Articular chondrocyte of knee joint (primary cell): ENCODE measurements at places on chromosomes 3 and 15. TPM values are rescaled to one million over a fixed set of nuclear protein-coding genes. Genes with fewer than 3 reads are reported as not detected.

Gene MYRIP
- 1.9 and 2.5 TPM in 2 replicates for total RNA-seq

Gene AGBL1
- under 0.01 TPM in 1 of 2 replicates, not detected in the other for total RNA-seq

Gene COPS2
- total RNA-seq: 181 and 225 TPM in 2 replicates

Gene PDZRN3
- total RNA-seq: 35.0 and 50.9 TPM in 2 replicates

Gene MYO1E
- total RNA-seq: 205 and 300 TPM in 2 replicates

Gene IL17RD
- total RNA-seq: 4.2 and 5.4 TPM in 2 replicates

Gene PHC3
- 51.6 and 64.9 TPM in 2 replicates for total RNA-seq

Gene ZNF80
- not detected in 2 replicates for total RNA-seq

Gene AHSG
- 0.11 TPM in 1 of 2 replicates, not detected in the other for total RNA-seq

Gene TUSC7
- not detected in 2 replicates for total RNA-seq

Gene LSMEM2
- 0.13 and 0.22 TPM in 2 replicates for total RNA-seq

Gene OCA2
- total RNA-seq: not detected in 2 replicates

Gene ALPK3
- total RNA-seq: 0.78 and 2.8 TPM in 2 replicates

Gene OR5K1
- total RNA-seq: not detected in 2 replicates

Gene SERPINI2
- total RNA-seq: not detected in 2 replicates

Gene SCN11A
- 0.11 and 0.13 TPM in 2 replicates for total RNA-seq

Gene IL12A
- total RNA-seq: 7.4 and 10.2 TPM in 2 replicates

Gene OR5H6
- total RNA-seq: not detected in 2 replicates

Gene C15orf39
- 6.1 and 6.6 TPM in 2 replicates for total RNA-seq

Gene EEF1AKMT4
- total RNA-seq: 2.0 and 2.4 TPM in 2 replicates

Gene ANKRD34C
- not detected in 2 replicates for total RNA-seq

Gene SLC24A5
- total RNA-seq: not detected in 2 replicates

Gene TYRO3
- 4.8 and 7.3 TPM in 2 replicates for total RNA-seq

Gene CCR2
- not detected in 2 replicates for total RNA-seq

Gene TAGLN3
- not detected in 2 replicates for total RNA-seq

Gene GPR149
- total RNA-seq: not detected in 2 replicates

Gene CADPS
- under 0.01 TPM in 1 of 2 replicates, not detected in the other for total RNA-seq

Gene SLC51A
- total RNA-seq: not detected in 2 replicates

Gene NUDT16
- total RNA-seq: 7.9 and 9.4 TPM in 2 replicates

Gene SPESP1
- 0.97 and 5.4 TPM in 2 replicates for total RNA-seq

Gene C2CD4B
- 0.39 TPM in 1 of 2 replicates, not detected in the other for total RNA-seq

Gene NPAP1
- 0.11 TPM in 1 of 2 replicates, not detected in the other for total RNA-seq

Gene ACKR4
- 3.7 and 5.3 TPM in 2 replicates for total RNA-seq

Gene HTR3E
- total RNA-seq: not detected in 2 replicates

Gene GABRB3
- total RNA-seq: 0.13 and 2.7 TPM in 2 replicates

Gene P3H2
- 189 and 220 TPM in 2 replicates for total RNA-seq

Gene SLC7A14
- 0.13 and 0.32 TPM in 2 replicates for total RNA-seq

Gene NOX5
- total RNA-seq: 0.22 and 0.26 TPM in 2 replicates

Gene SAMD7
- not detected in 2 replicates for total RNA-seq

Gene USP50
- 0.54 and 2.0 TPM in 2 replicates for total RNA-seq

Gene PAK6
- not detected in 2 replicates for total RNA-seq

Gene FOXL2NB
- total RNA-seq: 0.13 and 0.22 TPM in 2 replicates

Gene CCK
- 0.13 TPM in 1 of 2 replicates, not detected in the other for total RNA-seq

Gene SNX22
- 0.13 and 0.32 TPM in 2 replicates for total RNA-seq

Gene RSL24D1
- total RNA-seq: 106 and 122 TPM in 2 replicates

Gene OR5K2
- total RNA-seq: not detected in 2 replicates

Gene ALDH1A2
- 13.7 and 21.8 TPM in 2 replicates for total RNA-seq

Gene ZKSCAN7
- total RNA-seq: 6.1 and 9.0 TPM in 2 replicates

Gene ADAMTS17
- 3.7 and 5.0 TPM in 2 replicates for total RNA-seq
